Activated effector memory CD4-positive, alpha-beta T cell treated with Interleukin-2 at 50 U/mL for 16 hours (primary cell): ENCODE measurements at places on chromosomes 3 and 15.

DNA sequence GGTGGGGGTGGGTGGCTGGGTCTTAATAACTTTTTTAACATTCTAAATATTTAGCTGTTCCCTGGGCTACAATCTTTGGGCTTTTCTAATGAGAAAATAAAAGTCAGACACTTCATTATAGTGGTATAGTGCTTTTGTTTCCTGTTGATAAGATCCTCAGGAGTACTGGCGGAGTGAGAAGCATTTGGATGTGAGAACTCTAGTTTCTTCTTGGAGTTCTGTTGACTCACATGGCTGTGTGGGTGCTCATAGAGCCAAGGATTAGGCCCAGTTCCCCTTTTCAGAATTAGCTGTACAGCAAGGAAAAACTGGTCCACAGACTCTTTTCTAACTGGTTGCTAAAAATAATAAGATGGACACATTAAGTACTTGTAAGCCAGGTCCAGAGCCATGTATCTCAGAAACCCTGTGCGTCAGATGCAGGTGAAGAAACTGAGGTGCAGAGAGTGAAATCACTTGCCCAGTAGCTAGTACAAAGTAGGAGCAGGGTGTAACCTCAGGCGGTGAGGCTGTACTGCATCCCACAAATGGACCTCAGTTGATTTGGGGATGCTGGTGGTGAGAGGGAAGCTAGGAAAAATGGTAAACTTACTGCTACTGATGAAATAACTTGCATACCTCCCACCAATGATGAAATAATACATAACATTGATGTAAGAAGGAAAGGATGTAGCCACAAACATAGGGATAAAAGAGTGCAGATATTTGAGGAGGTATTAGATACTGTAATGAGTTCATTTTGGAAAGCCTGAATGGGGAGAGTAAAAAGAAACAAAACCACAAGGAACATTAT lies 2.3 kb downstream of the ITPR1 start:
- no peak for DNase-seq

DNA sequence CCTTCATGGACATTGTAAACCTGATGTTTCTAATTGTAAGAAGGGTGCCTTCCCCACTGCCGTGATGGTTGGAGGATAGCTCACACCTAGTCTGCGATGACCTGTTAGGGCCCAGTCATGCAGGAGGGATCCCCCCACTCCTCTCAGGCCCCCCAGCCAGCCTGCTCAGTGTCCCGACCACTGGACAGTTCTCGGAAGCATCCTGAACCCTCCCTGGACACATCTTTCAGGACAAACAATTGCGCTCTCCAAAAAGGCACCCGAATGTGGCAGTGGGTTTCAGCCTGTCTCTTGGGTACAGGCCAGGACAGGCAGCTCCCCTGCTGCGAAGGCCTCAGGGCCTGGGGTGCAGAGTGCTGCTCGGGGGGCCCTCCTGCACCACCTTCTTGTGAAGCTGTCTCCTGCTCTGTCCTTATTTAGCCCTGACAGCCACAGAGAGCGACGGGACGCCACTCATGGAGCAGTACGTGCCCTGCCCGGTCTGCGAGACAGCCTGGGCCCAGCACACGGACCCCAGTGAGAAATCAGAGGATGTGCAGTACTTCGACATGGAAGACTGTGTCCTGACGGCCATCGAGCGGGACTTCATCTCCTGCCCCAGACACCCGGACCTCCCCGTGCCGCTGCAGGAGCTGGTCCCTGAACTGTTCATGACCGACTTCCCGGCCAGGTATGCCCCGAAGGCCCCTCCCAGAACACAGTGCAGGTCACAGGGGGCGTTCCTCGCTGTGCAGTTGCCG lies 132.3 kb downstream of the LRRK1 start:
- no peak for DNase-seq

- no peak for DNase-seq
These were observed 26.8 kb upstream of the CPNE9 start for GRCh38 chr3:9676785-9677184.

DNA sequence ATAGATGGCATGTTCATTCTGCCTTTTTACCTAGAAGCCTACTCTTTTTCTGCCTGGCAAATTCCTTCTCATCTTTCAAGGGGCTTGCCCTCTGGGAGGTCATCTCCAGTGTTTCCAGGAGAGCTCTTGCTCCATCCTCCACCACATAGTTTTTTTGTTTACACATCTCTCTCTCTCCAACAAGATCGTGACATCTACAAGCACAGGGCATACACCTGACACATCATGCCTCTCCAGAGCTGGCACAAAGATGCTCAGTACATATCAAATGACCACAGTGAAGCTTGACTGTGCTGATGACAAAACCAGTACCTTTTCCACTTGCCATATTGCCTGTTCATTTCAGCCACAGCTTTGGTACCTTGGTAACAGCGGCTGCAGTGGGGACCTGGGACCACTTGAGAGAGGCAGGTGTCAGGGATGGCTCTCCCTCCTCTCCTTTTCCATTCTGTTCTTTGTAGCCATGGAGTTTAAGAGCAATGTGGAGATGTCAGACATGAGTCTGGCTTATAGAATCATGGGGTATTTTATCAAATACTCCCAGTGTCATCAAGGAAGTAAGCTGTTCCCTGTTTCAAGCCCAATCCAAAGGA lies 15.4 kb downstream of the ALPK3 start:
- DNase-seq: no peak

DNA sequence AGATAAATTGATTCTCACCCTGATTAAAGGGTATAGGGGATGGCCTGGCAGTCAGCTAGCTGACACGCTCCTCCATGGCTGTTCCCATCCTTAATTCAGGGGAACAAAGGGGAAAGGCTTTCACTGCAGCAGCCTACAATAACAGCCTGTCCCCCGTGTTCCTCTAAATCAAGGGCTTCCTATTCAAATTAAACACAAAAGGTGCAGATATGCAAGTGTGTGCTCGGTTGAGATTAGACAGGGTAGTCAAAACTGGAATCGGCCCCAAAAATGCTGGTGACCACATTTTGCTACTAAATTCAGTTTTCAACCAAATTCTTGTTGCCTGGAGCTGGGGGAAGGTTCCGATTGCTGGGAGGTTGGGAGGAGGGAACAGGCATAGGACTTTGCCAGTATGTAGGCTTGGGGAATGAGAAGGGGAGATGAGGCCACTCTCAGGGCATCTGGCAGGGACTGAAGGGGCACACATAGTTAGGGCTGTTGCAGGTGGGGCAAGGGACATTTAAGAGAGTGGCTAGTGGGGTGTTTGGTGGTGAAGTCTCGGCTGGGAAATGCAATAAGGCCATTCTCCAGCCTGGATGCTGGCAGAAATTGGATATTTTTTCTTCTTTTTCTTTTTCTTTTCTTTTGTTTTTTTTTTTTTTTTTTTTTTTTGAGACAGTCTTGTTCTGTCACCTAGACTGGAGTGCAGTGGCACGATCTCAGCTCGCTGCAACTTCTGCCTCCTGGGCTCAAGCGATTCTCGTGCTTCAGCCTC lies 32.9 kb upstream of the CTSH start:
- DNase-seq: no peak

DNA sequence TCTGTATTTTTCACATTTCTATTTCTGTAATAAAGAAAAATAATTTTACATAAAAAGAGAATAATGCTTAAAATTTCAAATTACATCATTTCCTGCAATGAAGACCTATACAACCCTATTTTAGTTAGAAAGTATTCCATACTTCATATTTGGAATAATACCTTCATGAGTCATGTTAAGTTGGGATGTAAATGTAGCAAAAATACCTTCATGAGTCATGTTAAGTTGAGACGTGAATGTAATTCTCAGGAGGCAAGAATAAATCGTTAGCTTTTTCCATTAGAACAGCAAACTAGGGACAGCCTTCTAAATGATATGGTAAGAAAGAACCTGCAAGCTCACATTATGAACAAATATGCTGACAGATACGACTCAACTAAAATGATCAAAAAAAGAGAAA lies 91.9 kb downstream of the NAALADL2 start:
- no peak for DNase-seq

- no peak for DNase-seq
These were observed at the start of gene FES for GRCh38 chr15:90883976-90884718. FES (plus strand) TSS chr15:90884504; CDS start chr15:90885046, 542 bp downstream.

GRCh38 chr3:184756151-184757021 lies 44.5 kb upstream of the MAGEF1 start:
- DNase-seq: no peak

- no peak for DNase-seq
These were observed 67.5 kb upstream of the TJP1 start for GRCh38 chr15:29889542-29890329.

DNA sequence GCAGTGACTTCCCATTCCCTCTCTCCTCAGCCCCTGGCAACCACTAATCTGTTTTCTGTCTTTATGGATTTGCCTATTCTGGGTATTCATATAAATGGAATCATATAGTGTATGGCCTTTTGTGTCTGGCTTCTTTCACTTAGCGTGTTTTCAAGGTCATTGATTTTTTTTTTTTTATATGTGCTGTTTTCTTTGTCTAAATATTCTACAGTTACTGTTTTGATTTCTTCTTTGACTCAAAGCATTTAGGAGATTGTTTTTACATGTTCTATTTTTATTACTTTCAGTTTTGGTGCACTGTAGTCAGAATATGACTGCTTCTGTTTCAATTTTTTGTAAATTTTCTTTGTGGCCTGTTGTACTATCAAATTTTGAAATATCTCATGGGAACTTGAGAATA lies 71.9 kb upstream of the RNU6-1 start:
- no peak for DNase-seq

GRCh38 chr3:56980243-56980642 lies 80.2 kb upstream of the SPATA12 start:
- DNase-seq: no peak

DNA sequence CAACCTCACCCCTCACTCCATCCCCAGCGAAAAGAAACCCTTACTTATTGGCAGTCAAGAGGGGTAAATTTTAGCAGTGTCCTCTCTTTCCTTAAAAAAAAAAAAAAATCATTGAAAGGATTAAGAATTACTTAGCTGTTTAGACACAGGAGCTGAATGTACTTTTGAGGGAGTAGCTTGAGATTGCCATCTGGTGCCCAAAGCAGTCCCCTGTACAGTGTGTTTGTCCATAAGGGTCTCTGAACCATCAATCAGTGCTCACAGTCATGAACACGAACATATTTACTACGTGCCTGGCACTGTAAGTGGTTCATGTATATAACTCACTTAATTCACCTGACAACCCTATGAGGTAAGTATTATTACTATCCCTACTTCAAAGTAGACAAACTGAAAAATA lies 463.5 kb downstream of the RAP2B start:
- DNase-seq: no peak

DNA sequence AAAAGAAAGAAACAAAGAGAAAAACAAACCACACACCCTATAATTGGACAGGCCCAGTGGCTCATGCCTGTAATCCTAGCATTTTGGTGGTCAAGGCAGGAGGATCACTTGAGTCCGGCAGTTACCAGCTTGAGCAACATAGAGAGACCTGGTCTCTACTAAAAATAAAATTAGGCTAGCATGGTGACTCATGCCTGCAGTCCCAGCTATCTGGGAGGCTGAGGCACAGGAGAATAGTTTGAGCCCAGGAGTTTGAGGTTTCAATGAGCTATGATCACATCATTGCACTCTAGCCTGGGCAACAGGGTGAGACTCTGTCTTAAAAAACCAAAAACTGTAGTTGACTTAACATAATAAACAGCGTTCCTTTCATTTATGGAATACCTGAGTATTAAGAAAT lies 72.3 kb upstream of the ST3GAL6 start:
- DNase-seq: no peak

DNA sequence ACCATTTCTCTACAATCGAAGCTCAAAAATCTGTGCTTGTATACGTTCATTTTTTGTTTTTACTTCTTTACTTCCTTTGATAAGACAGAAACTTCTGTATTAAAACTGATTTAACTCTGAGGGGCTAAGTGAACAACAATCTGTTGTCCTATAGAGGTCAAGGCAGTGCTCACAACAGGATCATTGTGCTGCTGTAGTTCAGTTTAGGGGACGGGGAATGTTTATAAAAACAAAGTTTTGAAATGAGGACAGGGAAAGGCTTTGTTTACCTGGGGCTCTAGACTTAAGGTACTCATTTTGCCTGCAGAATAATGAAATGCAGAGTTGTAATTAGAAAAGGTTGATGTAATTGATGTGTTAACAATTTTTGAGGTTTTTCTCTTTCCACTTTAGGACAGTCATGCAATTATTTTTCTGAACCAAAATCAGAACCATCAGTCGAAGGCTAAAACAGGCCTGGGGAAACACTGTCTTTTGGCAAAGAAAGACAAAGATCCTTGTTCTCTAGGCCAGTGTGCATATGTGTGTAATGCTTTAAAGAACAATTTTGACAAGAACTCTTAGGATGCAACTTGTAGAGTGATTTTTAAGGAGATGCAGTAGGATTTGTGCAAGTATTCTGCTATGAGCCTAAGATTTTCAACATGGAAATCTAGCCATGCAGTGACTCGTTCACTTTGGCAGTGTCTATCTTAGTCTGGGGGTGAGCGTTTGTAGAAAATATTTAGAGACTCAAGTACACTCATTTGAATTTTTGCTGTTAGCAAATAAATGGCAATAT lies 165.2 kb downstream of the PGPEP1L start:
- DNase-seq: no peak

DNA sequence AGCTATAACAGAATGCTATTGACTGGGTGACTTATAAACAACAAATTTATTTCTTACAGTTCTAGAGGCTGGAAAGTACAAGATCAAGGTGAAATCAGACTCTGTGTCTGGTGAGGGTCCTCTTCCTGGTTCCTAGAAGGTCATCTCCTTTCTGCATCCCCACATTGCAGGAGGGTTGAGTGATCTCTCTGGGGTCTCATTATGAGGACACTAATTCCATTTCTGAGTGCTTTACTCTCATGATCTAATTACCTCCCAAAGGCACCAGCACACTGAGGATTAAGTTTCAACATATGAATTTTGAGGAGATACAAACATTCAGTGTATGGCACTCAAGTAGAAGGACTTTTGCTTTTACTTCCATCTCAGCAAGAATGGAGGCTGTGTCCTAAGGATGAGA lies 534.1 kb upstream of the KCNMB2 start:
- DNase-seq: no peak

DNA sequence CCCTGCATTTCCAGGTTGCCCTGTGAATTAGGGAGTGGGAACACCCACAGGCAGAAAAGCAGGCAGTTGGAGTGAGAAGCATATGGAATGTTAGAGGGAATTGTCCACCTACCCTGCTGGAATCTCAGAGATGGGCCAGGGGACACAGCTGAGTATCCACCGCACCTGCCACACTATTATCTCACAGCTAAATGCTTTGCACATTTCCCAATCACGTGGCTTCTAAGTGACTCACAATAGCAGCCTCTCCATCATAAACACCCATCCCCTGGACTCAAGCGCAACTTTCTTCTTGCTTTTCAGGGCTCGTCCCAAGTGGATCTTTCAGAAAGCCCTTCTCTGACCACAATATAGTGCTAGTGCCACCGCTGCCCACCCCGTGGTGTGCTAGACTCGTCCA lies 389.0 kb upstream of the LMCD1 start:
- no peak for DNase-seq
